ENCODE measurements at places on chromosomes 4 and X. TPM values are rescaled to one million over a fixed set of nuclear protein-coding genes. Genes with fewer than 3 reads are reported as not detected.

The CLGN gene
- 1.6 TPM for total RNA-seq

- no peaks in the 10 kb centered on the region for H3K4me1 ChIP-seq
- H3K4me3 ChIP-seq: no peak overlapping the region
- DNase-seq: no peak
- no peaks in the 10 kb centered on the region for H3K36me3 ChIP-seq
Measured at GRCh38 chrX:8673201-8673600, 58.7 kb downstream of the ANOS1 start.

GRCh38 chr4:6056976-6057766 is 38.9 kb upstream of the C4orf50 start:
- DNase-seq: no peak
- no peak overlapping the region for H3K27ac ChIP-seq
- H3K4me3 ChIP-seq: no peak overlapping the region

DNA sequence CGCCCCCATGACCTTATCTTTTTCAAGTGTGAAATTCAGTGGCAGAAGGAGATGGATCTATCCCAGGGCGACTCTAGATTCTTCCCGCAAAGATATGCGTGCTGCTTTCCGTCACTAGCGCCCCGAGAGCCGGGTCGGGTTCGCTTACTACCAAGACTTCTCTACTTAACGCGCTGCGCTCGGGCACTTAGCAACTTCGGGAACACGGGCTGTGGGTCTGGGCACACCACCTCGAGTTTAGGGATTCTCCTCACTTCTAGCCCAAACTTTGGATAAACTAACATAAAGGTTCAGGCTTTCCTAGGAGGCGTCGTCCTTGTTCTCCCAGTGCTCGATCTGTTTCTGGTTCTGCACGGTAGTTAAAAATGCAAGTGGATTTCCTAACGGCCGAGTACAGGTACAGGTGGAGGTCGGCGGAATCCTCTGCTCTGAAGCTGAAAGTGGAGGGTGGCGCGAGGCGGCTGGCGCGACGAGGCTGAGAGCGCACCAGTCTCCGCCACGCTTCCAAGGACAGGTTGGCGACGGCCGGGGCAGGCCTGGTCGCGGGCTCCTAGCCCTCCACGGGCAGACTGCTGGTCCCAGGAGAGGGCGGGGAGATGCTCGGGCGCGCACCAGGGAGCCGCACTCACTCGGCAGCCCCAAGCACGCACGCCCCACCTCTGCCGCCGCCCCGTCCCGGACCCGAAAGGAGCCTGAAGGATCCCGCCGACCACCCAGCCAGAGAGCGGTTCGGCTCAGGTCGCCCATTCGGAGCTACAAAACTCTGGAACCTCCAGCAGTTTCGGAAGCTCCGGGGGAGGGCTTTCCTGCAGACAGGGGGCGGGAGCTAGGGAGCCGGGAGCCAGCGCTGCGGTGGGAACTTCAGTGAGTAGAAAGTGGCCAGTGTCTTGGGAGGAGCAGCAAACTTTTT is 100.8 kb upstream of the TENM3 start:
- peak overlapping the region; percentile 60 for H3K4me3 ChIP-seq
- DNase-seq: no peak
- H3K4me1 ChIP-seq: peaks cover 5% of the 10 kb centered on the region
- H3K36me3 ChIP-seq: no peaks in the 10 kb centered on the region

DNA sequence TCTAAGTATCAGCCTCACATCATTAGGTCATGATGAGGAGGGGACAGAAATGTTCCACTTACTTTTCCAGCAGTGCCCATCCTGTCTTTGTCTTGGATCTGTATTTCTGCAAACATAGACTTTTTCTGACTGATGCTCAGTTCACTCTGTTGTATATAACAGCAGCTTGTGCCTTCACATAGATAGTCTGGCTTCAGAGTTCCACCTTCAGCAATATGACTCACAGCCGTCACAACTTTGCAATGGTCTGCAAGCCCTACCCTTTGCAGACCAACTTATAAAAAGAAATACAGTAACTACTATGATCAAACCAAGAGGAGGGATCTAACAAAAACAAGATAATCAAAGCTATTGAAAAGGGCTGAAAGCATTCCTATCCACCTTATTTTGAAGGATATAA is at the start of gene ADH7:
Gene ADH7 (minus strand): TSS at position 189 of the 400 bp plus-strand sequence. CDS start 109 bp downstream, at position 80.
- no peak for DNase-seq
- H3K27me3 ChIP-seq: no peaks in the 10 kb centered on the region
- no peak within 1 kb of the TSS for H3K4me3 ChIP-seq

- DNase-seq: no peak
- no peaks in the 10 kb centered on the region for H3K4me1 ChIP-seq
- H3K4me3 ChIP-seq: no peak overlapping the region
- H3K27ac ChIP-seq: no peak overlapping the region
- H3K36me3 ChIP-seq: no peaks in the 10 kb centered on the region
- no peaks in the 10 kb centered on the region for H3K27me3 ChIP-seq
Measured at GRCh38 chr4:87844452-87844851, 11.7 kb downstream of the MEPE start.

GRCh38 chr4:26820346-26820745 is 40.3 kb upstream of the STIM2 start:
- H3K4me1 ChIP-seq: no peaks in the 10 kb centered on the region
- H3K27ac ChIP-seq: no peak overlapping the region
- no peak overlapping the region for H3K4me3 ChIP-seq
- no peak for DNase-seq
- H3K36me3 ChIP-seq: no peaks in the 10 kb centered on the region

DNA sequence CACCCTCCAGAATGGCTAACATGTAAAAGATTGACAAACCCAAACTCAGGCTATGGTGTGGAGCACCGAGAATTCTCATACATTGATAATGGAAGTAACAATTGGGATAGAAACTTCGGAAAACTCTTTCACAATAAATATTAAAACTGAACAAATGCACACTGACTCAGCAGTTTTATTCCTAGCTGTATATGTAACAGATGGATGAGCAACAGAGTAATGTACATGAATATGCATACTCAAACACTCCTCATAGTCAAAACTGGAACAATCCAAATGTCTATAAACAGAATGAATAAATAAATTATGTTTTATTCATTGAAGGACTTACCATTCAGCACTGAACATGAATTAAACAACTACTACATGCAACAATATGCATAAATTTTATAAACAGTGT is 37.1 kb upstream of the PDE5A start:
- no peaks in the 10 kb centered on the region for H3K36me3 ChIP-seq
- no peaks in the 10 kb centered on the region for H3K4me1 ChIP-seq
- no peak overlapping the region for H3K27ac ChIP-seq
- H3K4me3 ChIP-seq: no peak overlapping the region

GRCh38 chr4:174581901-174582300 is 59.6 kb upstream of the HPGD start:
- no peaks in the 10 kb centered on the region for H3K36me3 ChIP-seq
- no peaks in the 10 kb centered on the region for H3K4me1 ChIP-seq
- H3K27ac ChIP-seq: no peak overlapping the region
- H3K27me3 ChIP-seq: no peaks in the 10 kb centered on the region
- no peak overlapping the region for H3K4me3 ChIP-seq

DNA sequence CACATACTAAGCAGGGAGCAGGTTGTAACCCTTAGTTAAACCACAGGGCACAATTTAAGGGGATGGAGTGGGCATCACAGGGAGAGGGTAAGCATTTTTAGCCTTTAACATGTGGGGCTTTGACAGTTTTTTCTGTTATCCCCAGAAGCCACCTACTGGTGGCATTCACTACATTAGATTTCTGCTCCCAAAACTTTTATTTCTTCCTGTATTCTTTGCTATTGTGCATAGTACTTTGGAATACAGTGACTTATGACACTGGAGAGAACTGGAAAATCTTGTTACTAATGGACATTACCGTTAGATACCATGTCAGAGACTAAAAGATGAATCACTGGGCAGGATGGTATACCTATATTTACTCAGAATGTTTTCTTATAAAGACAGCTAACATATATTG is 7.3 kb downstream of the TRIM75 start:
- no peak for DNase-seq
- no peak overlapping the region for H3K4me3 ChIP-seq
- H3K36me3 ChIP-seq: no peaks in the 10 kb centered on the region
- H3K27me3 ChIP-seq: no peaks in the 10 kb centered on the region
- H3K4me1 ChIP-seq: no peaks in the 10 kb centered on the region

Measured in breast epithelium (tissue), 4 donors.